ENCODE measurements at places on chromosomes 16 and 17.

DNA sequence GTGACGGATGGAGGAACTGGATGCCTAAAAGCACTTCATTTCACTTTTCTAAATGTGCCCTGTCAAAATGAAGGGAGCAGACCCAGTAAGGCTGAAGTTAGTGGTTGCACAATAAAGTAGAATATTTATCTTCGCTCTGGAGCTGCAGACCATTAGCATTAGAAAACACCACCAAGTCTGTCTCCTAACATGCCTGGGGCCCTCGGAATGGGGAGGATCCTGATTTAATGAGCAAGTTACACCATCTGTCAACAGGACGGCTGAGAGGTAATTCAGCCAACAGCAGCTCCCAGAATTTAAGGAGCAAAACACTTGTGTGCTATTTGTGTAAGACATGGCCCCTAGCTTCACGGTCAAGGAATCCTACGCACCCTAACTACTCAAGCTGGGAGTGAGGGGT, 22.3 kb downstream of the CA10 start:
- no peak for DNase-seq

DNA sequence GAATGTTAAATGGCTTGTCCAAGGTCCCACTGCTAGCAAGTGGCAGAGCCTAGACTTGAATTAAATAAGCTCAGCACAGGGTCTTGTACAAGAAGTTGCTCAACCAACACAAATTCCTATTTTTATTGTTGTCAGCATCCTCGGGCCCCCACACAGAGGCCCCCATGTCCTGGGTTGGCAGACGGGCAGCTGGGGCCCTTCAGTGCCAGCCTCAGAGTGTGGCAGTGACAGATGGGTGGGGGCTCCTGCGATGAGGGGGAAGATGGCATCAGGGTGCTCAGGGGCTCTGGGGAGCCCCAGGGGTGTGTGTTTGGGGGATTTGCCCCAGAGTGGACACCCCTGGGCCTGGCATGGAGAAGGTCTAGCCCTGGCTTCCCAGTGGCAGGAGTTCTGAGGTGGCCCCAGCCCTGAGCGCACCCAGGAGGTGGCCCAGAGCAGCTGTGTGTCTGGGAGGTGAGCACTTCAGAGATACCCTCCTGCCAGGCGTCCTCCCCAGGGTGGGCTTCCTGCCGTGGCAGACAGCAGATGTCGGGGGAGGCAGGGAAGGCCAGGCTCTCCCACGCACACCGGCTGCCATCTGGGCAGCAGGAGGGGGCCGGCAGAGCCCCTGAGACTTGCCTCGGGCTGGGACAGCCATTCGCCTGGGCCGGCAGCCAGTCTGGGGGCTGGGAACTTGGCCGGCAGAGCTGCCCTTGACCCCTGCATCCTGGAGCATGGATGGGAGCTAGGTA, 150.8 kb downstream of the C16orf78 start:
- no peak for DNase-seq

DNA sequence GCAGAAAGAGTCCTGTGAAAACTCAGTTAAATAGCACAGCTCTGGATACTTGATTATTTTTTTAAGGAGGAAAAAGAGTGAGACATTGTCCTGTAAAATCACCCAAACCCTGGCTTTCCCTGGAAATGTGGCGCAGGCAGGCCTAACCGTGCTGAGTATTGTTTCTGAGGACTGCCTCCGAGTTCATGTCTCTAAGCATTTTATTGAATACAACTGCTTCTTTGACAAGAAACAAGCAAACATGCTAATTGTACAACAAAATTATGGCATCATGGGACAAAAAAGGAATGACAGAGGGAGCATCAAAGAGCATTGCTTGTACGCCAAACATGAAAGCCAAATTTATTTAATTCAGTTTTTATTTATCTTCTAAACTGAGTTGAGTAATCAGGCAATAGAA, 64.5 kb upstream of the HSBP1 start:
- no peak for DNase-seq

DNA sequence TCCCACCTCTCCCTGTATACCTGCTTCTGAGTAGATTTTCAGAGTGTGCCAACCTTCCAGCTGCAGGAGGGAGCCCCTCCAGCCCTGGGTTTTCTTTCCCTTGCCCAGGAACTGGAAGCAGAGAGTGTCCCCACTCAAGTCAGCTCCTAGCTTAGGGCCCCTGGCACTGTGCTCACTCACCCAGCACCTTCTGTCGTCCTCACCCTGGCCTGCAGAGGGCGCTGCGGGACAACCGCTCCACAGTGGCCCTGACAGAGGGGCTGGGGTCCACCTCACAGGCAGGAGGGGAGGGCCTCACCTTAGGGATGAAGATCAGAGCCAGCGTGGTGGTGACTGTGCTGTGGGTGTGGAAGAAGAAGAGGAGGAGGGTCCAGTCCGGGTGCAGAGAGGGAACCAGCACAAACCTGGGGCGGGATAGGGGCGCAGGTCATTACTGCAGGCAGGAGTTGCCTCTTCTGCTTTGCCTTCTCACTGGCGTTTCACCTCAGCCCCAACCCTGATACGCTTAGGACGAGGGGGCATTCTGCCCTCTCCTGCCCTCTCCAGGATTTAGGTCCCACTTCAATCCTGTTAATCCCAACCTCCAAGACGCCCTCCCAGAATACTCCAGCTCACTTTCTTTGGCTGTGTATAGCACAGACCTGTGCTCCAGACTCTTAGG, 10.0 kb downstream of the GPR179 start:
- DNase-seq: no peak

- no peak for DNase-seq
These were observed 356 bp downstream of the TUBD1 start for GRCh38 chr17:59892251-59892923.

DNA sequence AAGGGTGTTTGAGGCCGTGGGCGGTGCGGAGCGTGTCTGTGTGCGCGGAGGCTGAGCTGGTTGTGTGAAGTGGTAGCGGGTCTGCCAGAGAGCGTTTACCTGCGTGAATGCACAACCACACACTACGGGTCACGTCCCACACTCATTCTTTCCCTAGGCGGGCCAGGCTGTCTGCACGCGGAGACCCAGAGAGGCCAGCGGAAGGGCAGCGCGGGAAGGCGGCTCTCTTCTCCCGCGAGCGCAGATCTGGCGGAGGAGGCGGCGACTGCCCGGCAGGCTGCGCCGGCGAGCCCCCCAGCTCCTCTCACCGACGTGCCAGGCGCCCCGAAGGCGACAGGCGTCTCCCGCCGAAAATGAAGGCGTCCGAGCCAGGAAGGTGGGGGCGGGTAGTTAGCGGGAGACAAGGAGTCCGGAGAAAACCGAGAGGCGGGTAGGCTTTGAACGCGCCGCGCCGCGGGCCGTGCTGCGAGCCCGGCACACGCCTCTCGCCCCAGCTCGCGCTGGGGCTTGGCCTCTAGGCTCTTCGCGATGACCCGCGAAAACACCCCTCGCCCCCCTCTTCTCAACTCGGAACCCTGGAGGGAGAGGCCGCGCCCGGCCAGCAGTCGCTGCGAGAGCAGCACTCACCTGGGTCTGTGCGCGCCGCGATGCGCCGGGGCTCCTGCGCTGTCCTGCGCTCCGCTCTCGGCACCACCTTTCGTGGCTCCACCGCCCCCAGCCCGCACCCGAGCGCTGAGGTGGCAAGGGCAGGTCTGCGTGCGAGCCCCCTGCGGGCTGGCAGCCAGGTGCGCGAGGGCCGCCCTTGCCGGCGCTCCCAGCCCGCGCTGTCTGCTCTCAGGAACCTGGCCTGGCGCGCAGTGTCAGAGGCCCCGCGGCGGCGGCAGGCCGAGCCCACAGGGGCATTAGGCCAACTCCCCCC, 2.0 kb upstream of the FOXF1 start:
- no peak for DNase-seq

DNA sequence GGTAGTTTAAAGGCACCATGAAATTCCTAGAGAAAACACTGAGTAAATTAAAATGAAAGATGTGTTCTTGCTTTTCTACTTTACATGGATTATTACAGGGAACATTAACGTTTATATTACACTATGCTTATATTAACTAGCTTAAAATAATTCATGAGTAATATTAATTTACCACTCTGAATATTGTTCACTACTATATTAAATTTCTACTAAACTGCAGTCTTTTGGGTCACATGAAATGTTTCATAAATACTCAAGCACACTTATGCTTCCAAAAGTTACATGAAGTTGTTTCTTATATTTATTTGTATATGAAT, 3.4 kb upstream of the MAP1LC3B start:
- DNase-seq: no peak

Data from HS-27A (cell line).